ENCODE measurements at places on chromosomes 6 and 20. TPM values are rescaled to one million over a fixed set of nuclear protein-coding genes. Genes with fewer than 3 reads are reported as not detected.

GRCh38 chr20:539848-540247 lies 3.7 kb downstream of the CSNK2A1 start:
- DNase-seq: peak; percentile 17

DNA sequence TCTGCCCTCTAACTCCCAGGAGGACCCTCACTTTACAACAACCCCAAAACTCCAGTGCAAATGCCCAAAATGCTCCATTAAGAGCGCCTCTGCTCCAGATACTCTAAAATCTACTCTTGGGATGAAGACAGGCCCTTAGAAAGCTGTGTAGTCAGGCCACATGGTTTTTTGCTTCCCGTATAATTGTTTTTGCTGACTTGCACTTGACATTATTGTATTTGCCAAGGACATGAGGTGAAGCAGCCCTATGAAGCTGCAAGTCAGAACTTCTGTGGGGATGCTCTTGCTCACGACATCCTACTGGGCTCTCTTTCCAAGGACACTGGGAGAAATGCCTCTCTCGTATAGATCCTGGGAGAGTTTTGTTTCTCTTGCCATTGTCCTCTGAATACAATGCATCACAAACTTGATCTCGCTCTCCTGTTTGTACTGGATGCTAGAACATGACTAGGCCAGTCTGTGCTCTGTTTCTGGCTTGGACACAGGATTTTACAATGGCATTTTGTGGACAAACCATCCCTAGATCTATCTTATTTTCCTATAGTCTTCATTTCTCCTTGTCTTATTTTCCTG lies 177.2 kb upstream of the DTNBP1 start:
- DNase-seq: no peak

- DNase-seq: no peak
These were observed 147.2 kb downstream of the SYCP2 start for GRCh38 chr20:59785986-59786795.

GRCh38 chr6:20483887-20484497 lies 50.3 kb upstream of the CDKAL1 start:
- DNase-seq: no peak

C20orf96 gene
- 0.57 TPM for total RNA-seq

- DNase-seq: no peak
These were observed 136.8 kb downstream of the OLIG3 start for GRCh38 chr6:137357263-137357947.

DNA sequence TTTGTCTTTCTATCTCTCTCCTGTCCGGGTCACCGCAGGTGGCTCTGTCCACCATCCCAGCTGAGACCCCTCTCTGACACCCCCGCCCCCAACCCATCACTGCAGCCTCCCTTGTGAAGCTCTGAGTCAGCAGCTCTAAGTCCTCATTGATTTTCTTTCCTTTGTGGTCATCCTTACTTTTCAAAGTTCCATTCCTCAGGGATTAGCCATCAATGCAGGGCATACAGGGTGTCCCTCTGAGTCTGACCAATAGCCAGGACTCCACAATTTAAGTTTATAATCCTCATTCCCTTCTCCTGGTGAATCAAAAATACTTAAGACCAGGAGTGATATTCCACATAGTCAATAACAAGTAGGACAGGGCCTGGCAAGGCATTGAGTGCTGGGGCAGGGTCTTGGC lies 333.3 kb upstream of the CNR1 start:
- DNase-seq: no peak

CCN6 gene
- not detected for total RNA-seq

NNAT gene
- not detected for total RNA-seq
